ENCODE measurements at places on chromosomes 3 and 15.

DNA sequence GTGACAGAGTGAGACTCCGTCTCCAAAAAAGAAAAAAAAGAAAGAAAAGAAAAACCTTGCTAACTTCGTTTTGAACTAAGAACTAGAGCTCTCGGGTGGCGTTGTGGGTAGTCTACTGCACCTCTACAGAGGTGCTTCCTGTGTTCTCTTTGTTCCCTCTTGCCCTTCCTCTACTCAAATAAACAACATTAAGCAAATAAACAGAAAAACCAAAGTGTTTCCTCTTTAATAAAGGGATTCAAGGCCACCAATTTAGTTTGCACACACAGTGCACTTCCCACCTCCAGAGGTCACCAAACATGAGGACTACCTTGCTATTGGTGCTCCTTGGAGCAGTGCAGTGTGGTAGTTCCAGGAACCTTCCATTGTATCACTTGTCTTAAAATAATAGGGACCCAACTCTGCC lies 354.2 kb upstream of the TBL1XR1 start:
- DNase-seq, result no peak

GRCh38 chr3:27034255-27034654 lies 334.9 kb downstream of the NEK10 start:
- DNase-seq, result no peak

GRCh38 chr3:123718108-123718507 lies 133.3 kb upstream of the HACD2 start:
- DNase-seq, result no peak

DNA sequence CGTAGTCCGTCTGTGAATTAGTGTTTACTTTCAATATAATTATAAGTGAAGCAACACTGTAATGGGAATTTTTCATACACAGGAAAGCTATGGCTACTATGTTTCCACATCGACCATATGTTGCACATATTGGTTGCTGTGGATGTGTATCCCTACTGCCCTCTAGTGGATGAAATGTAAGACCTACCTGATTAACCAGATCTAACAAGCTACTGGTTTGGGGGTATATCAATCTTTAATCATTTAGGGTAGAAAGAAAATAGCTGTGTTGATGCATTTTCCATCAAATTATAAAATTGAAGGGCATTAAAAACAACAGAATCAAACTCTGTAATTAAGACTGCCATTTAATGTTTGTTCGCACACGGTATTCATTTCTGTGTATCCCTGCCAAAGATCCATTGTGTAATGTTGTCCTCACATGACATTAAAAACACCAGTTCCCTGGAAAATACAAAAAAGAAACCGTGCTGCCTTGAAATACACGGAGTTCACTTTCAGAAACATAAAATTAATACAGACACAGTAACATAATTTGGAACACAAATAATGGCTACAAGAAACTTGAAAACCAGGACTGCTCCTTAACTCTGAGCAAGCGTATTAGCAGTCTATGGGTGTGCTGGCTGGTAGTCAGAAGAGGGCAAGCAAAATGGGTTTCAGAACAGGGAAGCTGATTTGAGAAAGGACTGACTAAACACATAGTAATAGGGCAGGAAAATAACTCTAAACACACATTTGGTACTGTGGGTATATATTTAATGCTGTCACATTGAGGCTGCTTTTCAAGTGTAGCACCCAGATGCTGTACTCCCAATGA lies 125.1 kb downstream of the TIGIT start:
- peak; percentile 37 for DNase-seq

- no peak for DNase-seq
These were observed 19.4 kb upstream of the MNS1 start for GRCh38 chr15:56484287-56484686.

DNA sequence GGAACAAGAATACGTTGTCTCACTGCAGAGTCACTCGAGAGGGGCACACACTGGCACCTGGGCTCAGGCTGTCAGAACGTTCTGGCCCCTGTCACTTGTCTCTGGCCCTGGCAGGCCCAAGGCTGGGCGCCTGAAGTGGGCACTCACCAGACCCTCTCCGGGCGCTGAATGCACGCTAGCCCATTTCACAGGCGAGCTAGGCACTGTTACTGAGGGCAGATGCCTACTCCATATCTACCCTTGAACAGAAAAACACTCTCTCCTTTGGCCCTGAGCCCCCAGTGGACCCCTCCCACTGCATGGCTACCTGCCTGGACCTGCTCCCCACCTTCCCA lies 42.3 kb upstream of the IQSEC1 start:
- DNase-seq, result no peak

GRCh38 chr15:99967841-99968371 lies 234.7 kb upstream of the LYSMD4 start:
- DNase-seq, result no peak

DNA sequence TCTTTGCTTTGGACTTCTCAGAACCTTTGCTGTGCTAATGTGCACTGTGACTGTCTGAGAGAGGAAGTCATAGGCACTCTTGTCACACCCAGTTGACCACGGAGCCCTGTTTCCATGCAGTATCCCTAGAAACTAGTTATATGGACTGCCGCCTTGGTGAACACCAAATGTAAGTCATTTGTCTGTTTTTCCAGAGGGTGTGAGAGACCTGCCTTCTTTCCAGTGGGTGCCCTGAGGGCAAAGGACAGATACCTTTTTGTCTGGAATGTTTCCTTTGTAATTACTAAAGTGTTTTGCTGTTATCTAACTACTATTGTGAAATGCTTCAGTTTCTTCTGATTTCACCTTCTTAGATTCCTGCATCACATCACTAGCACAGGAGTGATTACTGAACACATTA lies 91.8 kb downstream of the LARS2 start:
- DNase-seq, result no peak

GRCh38 chr3:103134023-103134724 lies 699.4 kb downstream of the ZPLD1 start:
- no peak for DNase-seq

GRCh38 chr3:188421836-188422540 lies 268.0 kb downstream of the LPP start:
- peak; percentile 37 for DNase-seq

DNA sequence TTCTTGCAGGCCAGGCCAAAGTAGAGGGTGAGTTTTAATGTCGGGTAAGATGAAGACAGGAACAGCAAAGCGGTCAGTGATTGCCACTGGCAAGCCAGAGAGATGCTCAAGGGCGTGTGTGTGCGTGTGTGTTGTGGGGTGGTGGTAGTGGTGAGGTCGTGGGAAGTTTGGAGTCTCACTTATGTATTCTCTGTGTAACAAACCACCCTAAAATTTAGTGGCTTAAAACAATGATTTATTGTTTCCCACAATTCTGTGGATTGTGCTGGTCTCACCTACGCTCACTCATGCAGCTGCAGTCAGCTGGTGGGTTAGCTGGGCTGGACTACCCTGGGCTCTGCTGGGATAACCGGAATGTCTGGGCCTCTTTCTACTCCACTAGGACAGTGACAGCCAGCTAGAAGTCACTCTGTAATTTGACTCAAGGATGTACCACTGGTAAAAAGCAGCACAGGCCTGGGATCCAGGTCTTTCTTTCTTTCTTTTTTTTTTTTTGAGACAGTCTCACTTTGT lies 50.9 kb upstream of the BHLHE40 start:
- DNase-seq, result no peak

GRCh38 chr3:184379358-184380184 lies at the start of gene CHRD:
TSS of gene CHRD (plus strand) at chr3:184380054. CDS start at chr3:184380319, 265 bp downstream.
- DNase-seq, result no peak

GRCh38 chr15:60208709-60209108 lies 189.1 kb downstream of the ANXA2 start:
- DNase-seq, result no peak

GRCh38 chr3:9809239-9809614 lies 835 bp upstream of the TTLL3 start:
- no peak for DNase-seq

DNA sequence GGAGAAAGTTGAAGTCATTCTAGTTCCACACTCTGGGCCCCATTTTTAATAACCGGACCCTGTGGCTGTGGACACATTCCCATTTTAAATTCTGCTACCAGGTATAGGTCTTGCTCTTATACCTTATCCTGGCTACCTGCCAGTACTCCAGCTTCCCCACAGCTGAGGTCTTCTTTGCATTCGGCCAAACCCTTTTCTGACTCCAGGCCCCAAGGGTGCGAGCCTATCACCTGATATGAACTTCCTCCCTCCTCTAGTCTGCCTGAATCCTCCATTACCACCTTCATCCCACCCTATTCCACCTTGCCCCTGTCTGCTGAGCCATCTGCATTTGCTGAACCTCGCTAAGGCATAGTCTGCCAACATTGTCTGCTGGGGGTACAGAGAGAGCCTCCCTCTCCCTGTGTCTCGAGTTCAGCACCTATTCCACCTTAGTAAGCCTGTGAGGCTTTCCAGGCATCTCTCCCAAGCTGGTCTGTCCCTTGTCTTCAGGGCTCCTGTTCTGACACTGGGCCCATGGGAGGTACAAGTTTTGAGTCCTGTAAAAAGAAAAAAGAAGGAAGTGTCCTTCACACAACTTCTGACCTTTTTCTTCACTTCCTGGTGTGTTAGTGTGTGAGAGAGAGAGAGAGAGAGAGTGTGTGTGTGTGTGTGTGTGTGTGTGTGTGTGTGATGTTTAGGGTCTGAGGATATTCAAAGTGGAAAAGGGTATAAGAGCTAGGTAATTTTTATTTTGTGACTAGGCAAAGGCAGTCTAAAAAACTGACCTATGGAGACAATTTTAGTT lies 27.0 kb downstream of the PDE8A start:
- DNase-seq, result no peak

DNA sequence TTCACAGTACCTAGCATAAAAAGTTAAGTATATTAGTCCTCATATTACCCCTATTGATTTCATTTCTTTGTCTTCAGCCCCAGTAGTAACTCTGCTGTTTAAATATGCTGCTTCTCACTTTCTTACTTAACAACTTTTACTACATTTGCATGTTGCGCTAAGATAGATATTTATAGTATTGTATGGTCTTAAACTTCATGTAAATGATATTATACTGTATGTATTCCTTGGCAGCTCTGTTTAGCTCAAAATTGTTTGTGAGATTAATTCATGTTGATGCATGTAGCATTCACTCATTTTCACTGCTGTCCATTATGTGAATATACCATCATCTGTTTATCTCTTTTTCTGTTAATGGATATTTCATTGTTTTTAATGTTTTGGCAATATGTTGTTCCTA lies 64.4 kb downstream of the PPM1L start:
- no peak for DNase-seq

- DNase-seq, result no peak
These were observed 81.6 kb upstream of the RPL32 start for GRCh38 chr3:12922881-12923431.

DNA sequence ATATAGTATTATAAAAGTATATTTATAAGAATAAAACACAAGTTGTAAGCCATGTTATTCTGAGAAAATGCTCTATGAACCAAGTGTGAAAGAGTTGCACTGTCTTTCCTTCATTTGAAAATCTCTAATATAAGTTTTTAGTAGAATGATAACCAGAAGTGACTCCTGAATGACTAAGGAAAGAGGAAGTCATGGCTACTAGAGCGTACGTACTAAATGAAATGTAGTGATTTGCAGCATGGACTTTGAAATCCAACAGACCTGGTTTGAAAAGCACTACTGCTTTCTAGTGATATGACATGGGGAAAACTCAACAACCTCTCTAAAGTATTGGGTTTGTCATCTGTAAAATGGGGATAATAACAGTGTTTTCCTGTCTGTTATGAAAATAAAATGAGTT lies 10.3 kb upstream of the DNAJC13 start:
- no peak for DNase-seq

DNA sequence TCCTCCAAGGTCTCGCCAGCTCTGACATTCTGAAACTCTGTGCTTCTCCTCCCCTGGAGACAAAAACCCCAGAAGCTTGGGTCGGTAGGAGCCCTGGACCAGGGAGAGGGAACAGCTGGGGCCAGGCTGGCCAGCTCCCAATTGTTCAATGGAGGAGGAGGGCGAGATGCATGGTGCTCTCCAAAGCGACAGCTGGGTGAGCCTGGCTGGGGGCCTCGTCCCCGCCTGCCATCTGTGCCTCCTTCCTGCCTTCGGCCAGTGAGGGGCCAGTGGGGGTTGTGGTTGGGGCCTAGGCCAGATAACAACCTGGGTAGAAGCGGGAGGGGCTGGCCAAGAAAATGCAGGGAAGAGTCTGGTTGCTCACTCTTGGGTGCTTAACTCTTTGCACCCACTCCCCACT lies 79.4 kb downstream of the CORO2B start:
- DNase-seq, result no peak

GRCh38 chr3:102733791-102734563 lies 299.2 kb downstream of the ZPLD1 start:
- DNase-seq, result no peak

DNA sequence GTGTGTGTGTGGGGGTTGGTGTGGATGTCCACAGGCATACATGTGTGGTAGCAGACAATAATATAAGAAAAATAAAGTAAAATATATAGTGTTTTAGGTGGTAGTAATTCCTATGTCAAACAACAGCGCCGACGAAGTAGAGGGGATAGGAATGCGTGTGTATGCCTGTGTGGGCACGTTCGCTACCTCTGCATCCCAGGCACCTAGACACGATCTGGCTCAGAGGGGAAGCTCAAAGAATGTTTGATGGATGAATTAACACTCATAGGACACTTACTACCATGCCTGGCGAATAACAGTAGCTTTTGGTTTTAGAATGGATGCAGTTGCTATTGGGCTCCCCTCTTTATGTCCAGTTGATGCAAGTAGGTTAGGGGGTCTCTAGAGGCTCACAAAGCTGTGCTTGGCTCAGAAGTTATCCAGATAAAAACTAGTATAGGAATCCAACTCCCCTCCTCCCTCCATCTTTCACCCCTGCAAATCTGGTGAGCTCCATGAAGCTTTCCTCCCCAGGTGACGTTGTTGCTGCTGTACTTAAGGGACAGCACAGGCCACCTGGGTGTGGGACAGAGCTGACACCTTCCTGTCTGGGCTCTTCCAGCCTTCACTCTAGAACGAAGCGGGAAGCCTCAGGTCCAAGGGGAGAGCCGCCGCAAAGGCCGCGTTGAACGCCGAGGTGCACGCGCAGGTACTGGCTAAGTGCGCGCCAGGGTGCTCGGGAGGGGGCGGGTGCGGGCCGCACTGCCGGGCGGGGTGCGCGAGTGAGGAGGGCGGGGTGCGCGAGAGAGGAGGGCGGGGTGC lies 192.6 kb upstream of the LYSMD4 start:
- no peak for DNase-seq

GRCh38 chr15:70401709-70402108 lies 304.0 kb upstream of the TLE3 start:
- no peak for DNase-seq
